ENCODE measurements at places on chromosomes 2 and 18.
A peak's percentile ranks its signal among the peaks of the same experiment; 100 is the strongest.

DNA sequence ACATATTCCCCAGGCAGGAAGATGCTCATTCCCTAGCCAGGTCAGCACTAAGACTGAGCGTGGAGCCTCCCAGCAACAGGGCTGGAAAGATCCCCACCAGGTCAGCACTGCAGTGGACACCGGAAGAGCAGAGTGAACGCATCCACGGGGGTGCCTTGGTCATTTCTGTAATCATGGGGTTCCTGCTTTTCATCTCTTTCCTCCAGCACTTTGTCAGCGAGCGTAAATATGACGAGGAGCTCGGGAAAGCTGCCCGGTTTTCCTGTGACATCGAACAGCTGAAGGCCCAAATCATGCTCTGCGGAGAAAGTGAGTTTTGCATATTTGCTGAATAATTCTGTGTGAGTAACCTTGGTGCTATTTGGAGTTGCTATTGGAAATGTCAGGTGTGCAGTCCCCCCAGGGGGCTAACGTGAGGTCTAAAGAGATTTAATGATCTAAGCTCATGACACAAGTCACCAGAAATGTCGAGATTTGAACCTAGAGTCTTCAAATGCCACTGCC is 40.1 kb downstream of the KCTD18 start:
- no peaks in the 10 kb centered on the region for H3K27me3 ChIP-seq
- H3K4me1 ChIP-seq = no peaks in the 10 kb centered on the region
- H3K36me3 ChIP-seq = peaks cover 93% of the 10 kb centered on the region
- no peak for DNase-seq
- no peak overlapping the region for H3K4me3 ChIP-seq

DNA sequence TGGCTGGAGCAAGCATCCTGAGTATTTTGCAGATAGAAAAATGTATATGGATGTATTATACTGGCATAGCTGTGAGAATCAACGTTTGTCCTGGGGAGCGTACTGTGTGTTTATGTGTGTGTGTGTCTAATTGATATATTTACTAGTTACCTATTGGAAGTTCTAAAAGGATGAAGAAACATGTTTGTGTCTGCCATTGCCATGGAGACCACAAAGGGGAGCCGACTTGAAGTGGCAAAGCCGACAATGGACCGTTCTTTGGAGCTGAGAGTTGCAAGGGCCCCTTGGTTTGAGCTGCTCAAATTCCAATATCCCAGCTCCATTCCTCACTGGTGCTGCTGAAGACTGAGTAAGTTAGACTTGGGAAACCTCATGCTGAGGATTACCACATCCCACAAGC is 14.3 kb upstream of the SLC25A52 start:
- H3K4me3 ChIP-seq = peak overlapping the region; percentile 45
- peaks cover 15% of the 10 kb centered on the region for H3K4me1 ChIP-seq
- peak; percentile 71 for DNase-seq
- H3K27me3 ChIP-seq = no peaks in the 10 kb centered on the region

DNA sequence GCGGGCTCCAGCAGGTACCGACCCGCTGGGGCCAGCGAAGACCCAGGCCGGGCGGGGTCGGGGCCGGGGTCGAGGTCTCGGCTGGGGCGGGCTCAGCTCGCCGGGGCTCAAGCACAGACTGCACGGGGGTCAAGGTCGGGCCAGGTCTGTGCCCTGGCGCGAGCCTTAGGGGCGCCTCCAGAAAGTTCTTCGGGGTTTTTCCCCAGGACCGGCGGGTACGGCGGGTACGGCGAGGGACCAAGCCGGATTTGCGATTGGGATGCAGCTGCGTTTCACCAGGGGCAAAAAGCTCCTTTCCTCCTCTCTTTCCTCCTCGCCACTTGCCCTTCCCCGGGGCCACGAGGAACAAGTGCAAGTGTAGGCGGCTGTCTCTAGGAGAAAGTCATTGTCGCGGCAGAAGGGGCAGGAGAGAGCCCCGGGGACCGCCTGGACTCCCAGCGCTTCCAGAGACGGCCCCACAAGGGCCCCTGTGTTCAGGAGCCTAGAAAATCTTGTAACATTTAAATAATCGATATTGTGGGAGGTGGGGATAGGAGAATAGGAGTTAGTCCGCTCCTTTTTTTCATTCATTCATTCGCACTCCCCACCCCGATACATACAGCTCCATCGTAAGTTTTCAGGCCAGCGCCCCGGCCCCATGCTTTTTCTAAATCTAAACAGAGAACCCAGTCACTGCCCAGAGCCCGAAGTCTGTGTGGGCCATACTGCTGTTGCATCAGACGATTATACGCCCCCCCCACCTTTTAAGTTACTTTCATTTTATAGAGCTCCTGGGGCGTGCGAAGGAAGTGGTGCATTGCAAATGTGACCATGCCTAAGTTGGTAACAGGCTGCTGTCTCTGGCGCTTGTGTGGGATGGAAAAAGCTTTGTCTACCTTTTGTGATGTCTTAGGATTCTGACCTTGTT is 679 bp downstream of the PMAIP1 start:
- no peaks in the 10 kb centered on the region for H3K4me1 ChIP-seq
- H3K27me3 ChIP-seq = no peaks in the 10 kb centered on the region
- peak overlapping the region; percentile 71 for H3K4me3 ChIP-seq
- H3K36me3 ChIP-seq = no peaks in the 10 kb centered on the region
- DNase-seq = no peak
- no peak overlapping the region for H3K27ac ChIP-seq

- no peak overlapping the region for H3K4me3 ChIP-seq
- peaks cover 1% of the 10 kb centered on the region for H3K27me3 ChIP-seq
- no peak overlapping the region for H3K27ac ChIP-seq
- no peaks in the 10 kb centered on the region for H3K36me3 ChIP-seq
- DNase-seq = no peak
Measured at GRCh38 chr18:59229701-59230443, 9.9 kb downstream of the GRP start.

DNA sequence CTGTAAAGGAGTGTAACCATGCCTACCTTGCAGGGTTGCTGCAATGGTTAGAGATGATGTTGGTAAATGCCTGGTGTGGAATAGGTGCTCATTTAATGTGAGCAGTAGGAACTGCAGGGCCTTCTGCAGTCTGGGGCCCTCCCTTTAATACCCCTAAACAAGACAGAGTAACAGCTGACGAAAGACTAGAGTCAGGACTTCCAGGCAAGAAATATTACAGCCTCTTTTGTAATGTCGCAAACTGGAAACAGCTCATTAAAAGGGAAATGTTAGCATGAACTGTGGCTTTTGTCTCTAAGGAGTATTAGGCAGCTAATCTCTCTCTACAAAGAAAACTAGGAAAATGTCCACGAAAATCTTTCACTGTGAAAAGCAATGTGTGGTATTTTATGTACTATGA is 26.0 kb downstream of the MARCO start:
- no peaks in the 10 kb centered on the region for H3K36me3 ChIP-seq
- H3K27me3 ChIP-seq = peaks cover 6% of the 10 kb centered on the region
- no peak for DNase-seq
- H3K4me3 ChIP-seq = no peak overlapping the region

DNA sequence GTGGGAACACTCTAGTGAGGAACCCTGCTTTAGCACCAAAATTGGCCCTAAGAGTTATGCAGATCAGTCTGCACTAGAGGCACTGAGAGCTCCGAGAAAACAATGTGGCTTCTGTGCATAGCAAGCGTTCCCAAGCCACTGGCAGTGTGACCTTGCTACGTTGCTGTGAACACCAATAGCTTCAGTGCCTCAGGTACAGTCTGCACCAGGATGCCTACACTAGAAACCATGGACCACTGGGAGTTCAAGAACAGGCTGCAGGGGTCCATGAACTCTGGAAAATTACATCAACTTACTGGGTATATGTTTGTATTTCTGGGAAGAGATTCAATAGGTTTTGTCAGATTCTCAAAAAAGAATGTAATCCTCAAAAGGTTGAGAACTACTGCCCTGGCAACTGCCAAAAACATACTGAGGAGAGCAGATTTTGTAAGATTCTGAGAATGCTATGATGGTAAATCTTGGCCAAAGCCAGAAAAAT is 18.3 kb upstream of the SP3 start:
- H3K36me3 ChIP-seq = no peaks in the 10 kb centered on the region
- H3K27ac ChIP-seq = no peak overlapping the region
- peak; percentile 58 for DNase-seq
- H3K4me1 ChIP-seq = peaks cover 48% of the 10 kb centered on the region
- no peaks in the 10 kb centered on the region for H3K27me3 ChIP-seq

GRCh38 chr18:55489034-55489986 is 98.7 kb downstream of the TCF4 start:
- no peak overlapping the region for H3K27ac ChIP-seq
- H3K4me1 ChIP-seq = no peaks in the 10 kb centered on the region
- no peak for DNase-seq
- no peaks in the 10 kb centered on the region for H3K27me3 ChIP-seq
- no peaks in the 10 kb centered on the region for H3K36me3 ChIP-seq

DNA sequence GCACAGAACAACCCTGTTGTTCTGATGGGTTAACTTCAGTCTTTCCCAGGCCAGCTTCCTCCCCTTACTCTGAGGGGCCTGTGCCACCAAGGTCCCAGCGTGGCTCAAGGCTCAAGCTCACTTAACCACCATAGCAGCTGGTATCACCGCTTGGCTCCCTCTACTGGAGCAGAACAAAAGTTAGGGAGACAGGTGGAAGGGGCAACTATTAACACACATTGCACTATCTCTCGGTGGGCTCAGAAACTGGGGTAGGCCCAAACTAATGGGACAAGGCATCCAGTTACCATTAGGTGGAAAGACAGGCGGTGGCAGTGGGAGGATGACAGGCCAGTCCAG is 88.7 kb upstream of the ATL2 start:
- no peaks in the 10 kb centered on the region for H3K27me3 ChIP-seq
- DNase-seq = peak; percentile 75
- H3K4me3 ChIP-seq = no peak overlapping the region
- H3K27ac ChIP-seq = no peak overlapping the region

DNA sequence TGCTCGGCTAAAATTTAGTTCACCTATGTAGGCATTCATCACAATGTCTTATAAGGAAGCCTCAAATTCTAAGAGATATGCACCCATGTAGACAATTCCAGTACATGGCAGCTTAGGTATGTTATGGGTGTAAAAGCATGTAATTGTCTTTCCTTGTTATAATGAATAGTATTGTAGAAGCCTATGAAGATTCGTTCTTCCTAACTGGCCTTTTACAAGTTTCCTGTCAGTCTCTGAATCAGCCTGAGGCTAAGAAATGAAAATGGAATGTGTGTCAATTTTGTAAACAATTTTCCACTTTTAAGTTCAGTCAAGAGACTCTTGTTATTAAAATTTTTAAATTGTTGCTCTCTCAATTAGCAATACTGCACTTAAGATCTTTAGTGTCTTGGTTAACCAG is 189.9 kb upstream of the GALNT5 start:
- H3K4me1 ChIP-seq = no peaks in the 10 kb centered on the region
- H3K27me3 ChIP-seq = no peaks in the 10 kb centered on the region
- H3K4me3 ChIP-seq = no peak overlapping the region
- H3K27ac ChIP-seq = no peak overlapping the region

- no peak for DNase-seq
- H3K36me3 ChIP-seq = peaks cover 4% of the 10 kb centered on the region
- H3K27ac ChIP-seq = peak overlapping the region; percentile 89
Measured at GRCh38 chr18:12703664-12704063, 822 bp downstream of the PSMG2 start.

Measured in HepG2 (cell line).